ENCODE measurements at places on chromosomes 2 and 18. TPM values are rescaled to one million over a fixed set of nuclear protein-coding genes. Genes with fewer than 3 reads are reported as not detected.

The ABCG5 gene
- not detected for total RNA-seq

The SKOR2 gene
- 6.7 TPM for total RNA-seq

The ZBTB7C gene
- total RNA-seq: 10.6 TPM

The ANKMY1 gene
- total RNA-seq: 9.0 TPM

The GPR35 gene
- 1.5 TPM for total RNA-seq

The PDE11A gene
- total RNA-seq: 0.27 TPM

The ZSWIM2 gene
- total RNA-seq: not detected

The SYT4 gene
- total RNA-seq: 232 TPM

DNA sequence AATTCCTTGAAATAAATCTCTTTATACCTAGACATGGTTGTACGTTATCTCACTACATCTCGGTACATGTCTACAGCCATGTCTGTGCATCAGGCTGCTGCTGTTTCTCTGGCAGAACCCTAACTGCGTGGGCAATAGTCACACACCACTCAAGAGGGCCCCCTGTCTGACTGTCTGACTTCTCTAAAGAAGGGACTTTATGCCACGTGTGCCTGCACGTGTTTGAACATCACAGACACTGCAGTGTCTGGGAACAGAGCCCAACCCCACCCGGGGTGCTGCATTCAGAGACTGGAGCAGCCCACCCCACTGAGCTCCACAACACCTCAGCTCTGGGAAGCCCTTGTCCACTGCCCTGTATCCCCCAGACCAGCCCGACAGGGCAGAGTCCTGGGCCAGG, 55.0 kb downstream of the KIF1A start:
- no peak overlapping the region for H3K27ac ChIP-seq
- H3K4me3 ChIP-seq: no peak overlapping the region
- H3K4me1 ChIP-seq: no peaks in the 10 kb centered on the region
- DNase-seq: no peak

GRCh38 chr2:18754286-18754685, 164.9 kb upstream of the NT5C1B start:
- H3K27me3 ChIP-seq: no peaks in the 10 kb centered on the region
- no peaks in the 10 kb centered on the region for H3K36me3 ChIP-seq
- no peak overlapping the region for H3K27ac ChIP-seq
- DNase-seq: no peak
- no peak overlapping the region for H3K4me3 ChIP-seq

DNA sequence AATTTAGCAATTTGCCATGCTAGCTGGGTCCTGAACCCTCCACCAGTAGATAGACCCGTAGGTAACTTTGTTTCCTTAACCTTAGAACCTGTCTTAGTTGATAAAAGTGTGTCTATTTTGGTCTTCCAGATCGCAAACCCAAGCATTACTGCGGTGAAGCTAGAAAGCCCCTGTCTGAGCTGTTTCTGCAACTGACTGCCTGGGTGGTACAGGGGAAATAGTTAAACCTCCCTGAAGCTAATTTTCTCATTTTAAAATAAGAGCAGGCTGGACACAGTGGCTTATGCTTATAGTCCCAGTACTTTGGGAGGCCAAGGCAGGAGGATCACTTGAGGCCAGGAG, 101.7 kb upstream of the MSH2 start:
- H3K36me3 ChIP-seq: no peaks in the 10 kb centered on the region
- peaks cover 2% of the 10 kb centered on the region for H3K27me3 ChIP-seq
- H3K4me3 ChIP-seq: no peak overlapping the region
- peaks cover 3% of the 10 kb centered on the region for H3K4me1 ChIP-seq

DNA sequence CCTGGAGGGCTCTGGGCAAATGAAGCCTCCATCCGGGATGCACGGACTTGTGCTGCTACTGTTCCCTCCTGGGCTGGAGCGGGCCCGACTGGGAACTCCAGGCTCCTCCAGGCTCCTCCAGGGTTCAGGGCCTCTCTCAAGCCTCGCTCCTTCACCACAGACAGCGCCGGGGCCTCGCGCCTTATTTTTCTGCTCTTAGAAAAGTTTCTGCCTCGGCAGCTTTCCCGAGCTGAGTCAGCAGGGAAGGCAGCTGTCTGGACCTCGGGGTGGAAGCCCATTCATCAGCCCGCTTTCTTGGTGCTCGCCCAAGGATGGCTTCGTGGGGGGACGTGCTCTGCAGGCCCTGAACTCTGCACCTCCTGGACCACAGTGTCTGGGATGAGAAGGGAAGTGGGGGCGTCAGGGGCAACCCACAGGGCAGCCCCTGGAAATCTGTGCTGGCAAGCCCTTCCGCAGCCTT, 12.9 kb upstream of the TEX51 start:
- H3K36me3 ChIP-seq: no peaks in the 10 kb centered on the region
- H3K4me1 ChIP-seq: peaks cover 8% of the 10 kb centered on the region
- H3K27me3 ChIP-seq: peaks cover 16% of the 10 kb centered on the region
- DNase-seq: no peak
- H3K4me3 ChIP-seq: no peak overlapping the region
- H3K27ac ChIP-seq: no peak overlapping the region

DNA sequence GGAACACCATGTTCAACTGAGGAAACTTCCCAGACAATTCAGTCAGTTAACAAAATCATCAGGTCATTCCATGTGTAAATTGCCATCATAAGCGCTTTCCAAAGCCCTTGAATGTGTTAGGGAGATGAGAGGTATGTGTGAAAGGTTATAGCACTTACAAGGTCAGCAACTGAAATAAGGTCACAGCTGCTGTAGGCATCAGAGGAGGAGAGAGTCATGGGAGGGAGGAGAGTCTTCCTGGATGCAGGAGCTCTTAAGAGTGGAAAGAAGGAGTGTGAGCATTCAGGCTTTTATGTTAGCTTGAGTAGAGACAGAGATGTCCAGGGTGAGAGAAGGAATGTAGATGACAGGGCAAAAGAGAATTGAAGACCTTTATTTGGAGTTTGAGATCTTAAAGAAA, 67.0 kb downstream of the CAB39 start:
- peaks cover 10% of the 10 kb centered on the region for H3K4me1 ChIP-seq
- no peak for DNase-seq
- H3K4me3 ChIP-seq: no peak overlapping the region

GRCh38 chr2:160635488-160635887, 141.9 kb upstream of the RBMS1 start:
- DNase-seq: no peak
- H3K27me3 ChIP-seq: no peaks in the 10 kb centered on the region
- peaks cover 13% of the 10 kb centered on the region for H3K36me3 ChIP-seq
- peaks cover 12% of the 10 kb centered on the region for H3K4me1 ChIP-seq

- no peaks in the 10 kb centered on the region for H3K4me1 ChIP-seq
- DNase-seq: no peak
- no peaks in the 10 kb centered on the region for H3K36me3 ChIP-seq
- no peaks in the 10 kb centered on the region for H3K27me3 ChIP-seq
- no peak overlapping the region for H3K4me3 ChIP-seq
Observed at GRCh38 chr2:215401896-215402379, 33.9 kb downstream of the FN1 start.

DNA sequence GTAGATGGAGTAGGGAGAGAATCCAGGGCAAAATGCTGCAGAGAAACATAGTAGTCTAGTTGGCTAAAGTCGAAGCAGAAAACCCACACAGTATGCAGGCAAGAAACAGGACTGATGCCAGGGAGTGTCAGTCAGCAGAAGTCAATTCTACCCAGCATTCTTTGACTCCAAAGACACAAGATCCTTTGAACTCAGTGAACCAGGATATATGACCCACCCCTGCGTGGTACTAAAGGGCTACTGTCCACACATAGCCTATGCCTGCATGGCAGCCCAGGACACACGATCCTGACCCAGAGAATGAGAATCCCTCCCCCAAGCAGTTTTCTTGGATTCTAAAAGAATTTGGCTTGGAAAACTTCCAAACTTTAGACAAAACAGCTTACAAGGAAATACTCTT, 42.5 kb downstream of the ALK start:
- no peak overlapping the region for H3K27ac ChIP-seq
- H3K27me3 ChIP-seq: peaks cover 3% of the 10 kb centered on the region
- no peak overlapping the region for H3K4me3 ChIP-seq
- no peaks in the 10 kb centered on the region for H3K36me3 ChIP-seq
- no peaks in the 10 kb centered on the region for H3K4me1 ChIP-seq

DNA sequence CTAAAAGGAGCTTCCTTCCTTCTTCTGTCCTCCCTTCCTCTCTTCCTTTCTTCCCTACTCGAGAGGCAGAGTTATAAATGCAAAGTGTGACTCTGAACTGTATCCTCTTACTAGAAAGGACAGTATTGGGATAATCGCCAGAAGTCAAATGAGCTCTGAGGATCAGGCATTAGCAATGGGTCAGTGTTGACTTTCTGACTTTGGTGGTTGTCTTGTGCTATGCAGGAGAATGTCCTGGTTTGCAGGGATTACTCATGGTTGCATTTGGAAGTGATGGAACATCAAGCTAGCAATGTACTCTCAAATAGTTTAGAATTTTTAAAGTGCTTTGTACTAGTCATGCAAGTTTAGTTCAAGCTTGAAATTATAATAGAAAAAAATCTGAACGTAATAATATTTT, 115.6 kb downstream of the TXNL1 start:
- peaks cover 4% of the 10 kb centered on the region for H3K27me3 ChIP-seq
- H3K36me3 ChIP-seq: peaks cover 23% of the 10 kb centered on the region
- no peak for DNase-seq
- H3K27ac ChIP-seq: no peak overlapping the region
- H3K4me3 ChIP-seq: no peak overlapping the region
